Cardiac septum (tissue), 1 donor: ENCODE measurements at places on chromosomes 16 and 17.

DNA sequence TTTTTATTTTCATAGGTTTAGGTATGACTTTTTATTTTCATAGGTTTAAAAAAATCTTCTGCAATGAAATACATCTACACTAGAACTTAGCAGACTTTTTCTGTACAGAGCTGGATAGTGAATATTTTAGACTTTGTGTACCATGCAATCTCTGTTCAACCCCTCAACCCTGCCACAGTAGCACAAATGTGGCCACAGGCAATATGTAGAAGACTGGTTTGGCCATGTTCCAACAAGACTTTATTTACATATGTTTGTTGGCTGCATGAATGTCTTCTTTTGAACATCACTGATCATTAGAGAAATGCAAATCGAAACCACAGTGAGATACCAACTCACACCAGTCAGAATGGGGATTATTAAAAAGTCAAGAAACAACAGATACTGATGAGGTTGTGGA lies 229.2 kb downstream of the SHISA9 start:
- DNase-seq: no peak

- no peak for DNase-seq
Observed at GRCh38 chr16:6209355-6209930, 1111.8 kb upstream of the EEF2KMT start.

DNA sequence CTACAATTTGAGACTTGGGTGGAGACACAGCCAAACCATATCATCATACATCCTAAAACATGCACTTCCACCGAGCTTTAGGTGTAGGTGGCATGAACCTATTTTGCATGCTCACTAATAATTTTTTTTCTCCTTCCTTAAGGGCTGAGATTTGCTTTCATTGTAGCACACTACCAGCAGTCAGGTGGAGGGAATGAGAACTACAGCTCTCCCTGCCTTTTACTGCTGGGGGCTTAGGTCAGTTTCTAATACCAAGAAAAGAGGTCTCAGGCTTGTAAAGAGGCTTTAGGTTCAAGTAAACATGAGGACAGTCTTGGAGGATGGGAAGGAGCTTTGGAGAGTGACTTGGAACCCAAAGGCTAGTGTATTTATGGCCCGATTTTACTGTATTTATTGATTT lies 22.0 kb downstream of the CFAP20 start:
- DNase-seq: no peak

DNA sequence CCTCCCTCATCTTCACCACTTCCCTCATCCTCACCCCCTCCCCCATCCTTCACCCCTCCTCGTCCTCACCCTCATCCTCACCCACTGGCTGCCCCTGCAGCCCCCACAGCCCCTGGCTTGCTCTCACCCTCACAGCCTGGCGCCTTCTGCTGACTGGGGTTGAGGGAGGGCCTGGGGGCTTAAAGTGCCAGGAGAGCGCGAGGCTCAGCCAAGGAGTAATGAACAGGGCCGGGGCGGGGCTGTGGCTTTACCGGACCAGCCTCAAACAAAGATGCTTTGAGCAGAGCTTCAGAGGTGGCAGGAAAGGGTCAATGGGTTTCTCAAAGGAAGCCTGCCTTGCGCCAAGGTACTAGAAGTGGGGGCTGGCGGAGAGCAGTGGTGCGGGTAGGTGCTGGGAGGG lies at the start of gene PRSS33:
Gene PRSS33, minus strand, starts transcription at position 155 of the 400 bp plus-strand sequence. CDS start 1,013 bp downstream, outside the sequence.
- DNase-seq: no peak

- DNase-seq: peak; percentile 84
Observed at GRCh38 chr16:15642557-15643047, 352 bp downstream of the MARF1 start.

GRCh38 chr16:86794216-86794864 lies 216.0 kb downstream of the FOXL1 start:
- no peak for DNase-seq

GRCh38 chr17:27573971-27574525 lies 56.9 kb upstream of the LGALS9 start:
- DNase-seq: no peak
